ENCODE measurements at places on chromosomes 1 and 21.

- no peak for DNase-seq
Measured at GRCh38 chr1:110243574-110243973, 33.5 kb downstream of the KCNC4 start.

GRCh38 chr21:33386222-33386784 lies 16.9 kb upstream of the IFNGR2 start:
- no peak for DNase-seq

- DNase-seq = no peak
Measured at GRCh38 chr1:90926971-90927370, 94.9 kb downstream of the ZNF644 start.

GRCh38 chr1:158809862-158810261 lies 21.3 kb upstream of the MNDA start:
- DNase-seq = no peak

DNA sequence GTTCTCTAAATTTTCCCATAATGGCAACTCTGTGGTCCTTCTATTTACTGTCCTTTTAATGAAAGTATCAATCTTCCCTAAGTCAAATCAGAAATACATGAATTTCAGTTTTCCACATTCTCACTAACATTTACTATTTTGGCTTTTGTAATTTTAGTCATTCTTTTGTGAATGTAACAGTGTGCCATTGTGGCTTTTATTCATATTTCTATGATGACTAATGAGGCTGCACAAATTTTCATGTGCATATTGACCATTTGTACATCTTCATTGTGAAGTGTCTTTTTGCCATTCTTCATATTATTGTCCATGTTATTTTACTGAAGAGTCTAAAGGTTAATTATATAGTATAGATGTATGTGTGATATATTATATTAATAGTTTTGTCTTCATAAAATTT lies 431.0 kb upstream of the BRINP3 start:
- DNase-seq = no peak

DNA sequence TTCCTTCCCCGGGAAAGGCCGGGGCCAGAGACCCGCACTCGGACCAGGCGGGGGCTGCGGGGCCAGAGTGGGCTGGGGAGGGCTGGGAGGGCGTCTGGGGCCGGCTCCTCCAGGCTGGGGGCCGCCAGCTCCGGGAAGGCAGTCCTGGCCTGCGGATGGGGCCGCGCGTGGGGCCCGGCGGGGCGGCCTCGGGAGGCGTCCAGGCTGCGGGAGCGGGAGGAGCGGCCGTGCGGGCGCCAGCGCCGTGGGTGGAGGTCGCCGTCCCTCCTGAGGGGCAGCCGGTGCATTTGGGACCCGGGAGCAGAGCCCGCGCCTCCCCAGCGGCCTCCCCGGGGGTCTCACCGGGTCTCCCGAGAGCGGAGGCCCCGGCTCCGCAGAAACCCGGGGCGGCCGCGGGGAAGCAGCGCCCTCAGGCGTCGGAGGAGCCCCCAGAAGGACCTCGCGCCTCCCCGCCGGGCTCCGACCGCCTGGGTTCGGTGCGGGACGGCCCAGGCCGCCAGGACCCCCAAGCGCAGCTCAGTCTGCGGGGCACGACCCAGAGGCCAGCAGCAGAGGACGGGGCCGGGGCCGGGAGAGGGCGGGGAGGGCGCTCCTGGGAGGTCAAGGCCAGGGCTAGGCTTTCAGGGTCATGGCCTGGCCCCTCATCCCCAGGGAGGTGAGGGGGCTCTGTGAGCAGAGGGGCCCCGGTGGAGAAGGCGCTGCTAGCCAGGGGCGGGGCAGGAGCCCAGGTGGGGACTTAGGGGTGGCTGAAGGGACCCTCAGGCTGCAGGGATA lies 7.2 kb upstream of the SLX9 start:
- DNase-seq = no peak

- DNase-seq = no peak
Measured at GRCh38 chr1:99638853-99639252, 7.1 kb upstream of the PALMD start.

DNA sequence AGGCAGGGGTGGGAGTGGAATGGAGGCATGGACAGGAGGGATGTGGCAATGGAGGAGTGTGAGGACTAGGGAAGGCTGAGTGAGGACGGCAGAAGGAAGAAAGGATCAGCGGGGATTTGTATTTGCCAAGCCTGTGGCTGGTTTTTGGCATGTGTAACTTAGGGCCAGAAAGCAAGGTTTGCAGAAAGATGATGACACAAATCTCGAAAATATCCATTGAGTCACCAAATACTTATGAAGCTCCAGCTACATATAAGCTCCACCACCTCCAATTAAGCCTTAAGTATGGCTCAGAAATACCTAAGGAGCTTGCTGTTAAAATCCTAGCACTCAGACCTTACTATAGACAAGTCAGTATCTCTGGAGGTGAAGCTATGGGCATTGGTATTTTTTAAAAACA lies 90.1 kb downstream of the OMA1 start:
- no peak for DNase-seq

- DNase-seq = no peak
Measured at GRCh38 chr1:100452641-100453040, 85.3 kb upstream of the GPR88 start.

DNA sequence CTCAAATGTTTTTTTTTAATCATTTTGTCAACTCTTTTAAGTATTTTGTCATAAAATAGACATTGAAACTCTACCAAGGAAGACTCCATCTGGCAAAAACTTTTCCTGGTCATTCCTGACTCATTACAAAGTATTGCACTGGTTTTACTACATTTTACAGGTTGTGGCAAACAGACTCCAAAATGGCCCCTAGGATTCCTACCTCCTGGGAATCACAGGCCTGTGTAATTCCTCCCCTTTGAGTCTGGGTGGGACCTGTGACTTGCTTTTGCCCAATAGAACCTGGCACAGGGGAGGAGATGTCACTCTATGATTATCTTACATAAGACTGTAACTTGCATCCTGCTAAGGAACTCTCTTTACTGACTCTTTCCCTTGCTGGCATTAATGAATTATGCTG lies 123.6 kb upstream of the KCNJ6 start:
- DNase-seq = no peak

DNA sequence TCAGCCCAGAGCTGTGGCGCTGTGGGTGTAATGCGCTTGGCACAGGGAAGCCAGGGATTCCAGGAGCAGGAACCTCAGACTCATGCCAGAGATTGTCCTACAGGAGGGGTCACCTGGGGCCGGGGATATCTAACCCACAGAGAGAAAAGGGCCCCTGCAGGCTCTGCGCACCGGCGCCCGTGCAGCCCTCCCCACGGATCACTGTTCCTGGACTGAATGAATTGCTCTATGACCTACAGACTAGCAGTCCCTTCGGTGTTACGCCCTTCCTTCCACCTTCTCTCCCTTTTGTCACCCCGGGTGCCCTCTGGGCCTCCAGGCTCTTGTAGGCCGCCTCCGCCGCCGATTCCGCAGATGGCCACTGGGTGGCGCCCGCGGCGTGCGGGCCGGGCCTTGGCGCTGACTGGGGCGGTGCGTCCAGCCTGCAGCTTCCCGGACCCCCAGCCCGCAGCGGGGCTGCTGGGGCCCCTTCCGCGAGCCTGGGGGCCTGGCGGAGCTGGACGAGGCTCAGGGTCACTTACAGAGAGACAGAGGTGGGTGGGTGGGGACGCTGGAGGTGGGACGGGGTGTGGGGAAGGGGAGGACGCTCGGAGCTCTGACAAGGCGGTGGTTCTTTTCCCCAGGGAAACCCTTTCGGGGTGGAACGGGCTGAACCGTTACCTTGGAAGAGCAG lies 101.3 kb downstream of the IER5 start:
- DNase-seq = peak; percentile 84

DNA sequence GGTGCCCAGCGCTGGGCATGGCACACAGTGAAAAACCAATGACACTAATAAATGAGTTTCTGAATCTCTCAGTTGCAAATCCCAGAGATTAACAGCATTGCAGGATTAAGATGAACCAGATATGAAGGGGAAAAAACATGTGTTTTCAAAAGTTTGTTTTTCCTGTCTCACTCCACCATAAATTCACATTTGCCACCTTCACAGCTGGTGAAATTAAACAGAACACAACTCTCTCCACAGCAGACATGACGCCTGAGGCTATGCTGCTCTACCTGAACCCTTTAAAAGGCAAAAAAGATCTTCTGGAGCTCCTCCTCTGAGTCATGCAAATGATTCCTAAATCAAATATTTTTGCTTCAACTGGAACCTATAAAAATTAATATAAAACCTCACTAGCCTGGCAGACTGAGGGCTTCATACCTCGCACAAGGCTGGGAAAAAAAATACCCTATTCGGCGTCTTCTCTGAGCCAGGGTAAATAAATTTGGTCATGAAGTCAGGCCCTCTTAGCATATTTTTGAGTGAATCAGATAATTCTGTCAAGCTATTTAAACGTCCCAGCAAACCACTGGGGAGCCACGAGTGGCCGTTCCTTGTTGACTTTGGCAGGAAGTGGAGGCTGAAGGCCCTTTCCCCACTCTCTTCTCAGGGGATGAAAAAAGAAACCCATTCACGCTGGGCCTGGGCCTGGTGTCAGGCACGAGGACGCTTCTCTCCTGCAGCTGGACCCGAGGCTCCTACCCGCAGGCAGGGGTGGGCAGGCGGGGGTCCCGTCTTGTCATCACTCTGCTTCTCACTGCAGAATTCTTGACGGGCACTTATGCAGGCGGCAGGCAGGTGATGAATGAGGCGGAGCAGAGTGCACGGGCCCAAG lies 53.0 kb downstream of the DMRTB1 start:
- no peak for DNase-seq

- no peak for DNase-seq
Measured at GRCh38 chr21:28568692-28569091, 424.0 kb downstream of the LTN1 start.

DNA sequence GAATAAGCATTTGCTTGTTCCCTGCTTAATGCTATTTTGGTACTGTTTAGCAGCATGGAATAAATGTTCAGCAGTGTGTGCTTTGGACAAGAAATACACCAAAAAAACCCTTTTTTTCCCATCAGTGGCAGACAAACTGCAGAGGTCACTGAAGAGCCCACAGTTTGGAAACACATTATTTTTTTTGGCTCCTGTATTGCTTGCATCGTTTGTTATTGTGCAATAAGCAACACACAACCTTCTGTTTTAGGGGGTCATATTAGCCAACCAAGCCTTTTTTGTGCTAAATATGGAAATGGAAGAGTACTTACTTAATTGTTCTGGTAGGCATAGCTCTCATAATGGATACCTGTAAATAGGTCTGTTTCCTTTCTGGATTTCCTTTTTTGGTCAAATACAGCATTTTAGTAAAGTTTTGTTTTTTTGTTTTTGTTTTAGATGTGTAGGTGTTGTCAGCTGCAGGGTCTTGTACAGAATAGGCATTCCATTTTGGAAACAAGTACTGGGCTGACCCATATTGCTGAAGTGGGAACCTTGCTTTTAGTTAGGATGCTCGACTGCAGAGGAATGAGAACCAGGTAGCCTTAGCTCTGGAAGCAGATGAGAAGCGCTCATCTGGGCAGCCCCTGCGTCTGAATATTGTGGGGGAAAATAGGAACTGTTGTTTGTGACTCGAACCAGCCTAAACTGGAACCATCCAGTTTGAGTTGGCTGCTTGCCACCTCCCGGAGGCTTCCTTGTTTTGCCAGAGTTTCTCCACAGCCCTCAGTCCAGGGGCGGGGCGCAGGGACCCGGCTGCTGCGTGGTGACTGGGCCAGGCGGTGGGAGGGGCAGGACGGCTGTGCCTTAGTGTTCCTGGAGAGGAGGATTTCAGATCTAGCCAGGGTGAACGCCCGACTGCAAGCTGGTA lies 38.4 kb downstream of the SPEN start:
- DNase-seq = peak; percentile 98

DNA sequence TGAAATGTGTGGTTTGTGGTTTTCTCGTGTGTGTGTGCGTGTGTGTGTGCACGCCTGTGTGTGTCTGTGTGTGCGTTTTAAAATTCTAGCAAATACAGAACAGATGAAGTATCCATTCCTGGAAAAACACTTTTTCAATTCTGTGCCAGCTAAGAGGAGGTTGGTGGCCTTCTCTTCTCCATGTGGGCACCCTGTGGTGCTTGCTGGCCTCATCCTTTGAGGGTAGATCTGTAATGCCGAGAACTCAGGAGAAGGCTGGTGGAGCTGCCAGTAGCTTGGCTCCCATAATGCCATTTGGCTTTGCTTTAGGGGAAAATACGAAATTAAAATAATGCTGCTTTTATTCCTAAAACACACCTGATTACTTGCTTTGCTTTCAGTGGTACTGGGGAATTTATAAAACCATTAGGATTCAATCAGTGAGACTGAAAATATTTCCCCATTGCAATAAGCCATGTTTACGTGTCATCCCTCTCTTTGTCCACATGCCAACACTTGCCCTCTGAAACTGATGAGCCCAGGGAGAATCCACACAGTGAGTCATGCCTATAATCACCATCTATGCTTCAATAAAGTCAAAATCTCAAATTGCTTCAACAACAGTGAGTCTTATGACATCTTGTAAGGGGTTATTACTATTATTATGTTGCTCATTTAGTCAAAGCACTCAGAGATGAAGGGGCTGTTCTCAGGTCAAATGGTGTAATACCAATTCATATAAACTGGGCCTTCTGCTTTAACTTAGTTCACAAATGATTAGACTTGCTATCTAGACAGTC lies 39.2 kb downstream of the ABCA4 start:
- no peak for DNase-seq

GRCh38 chr21:30227633-30228404 lies 11.9 kb upstream of the CLDN8 start:
- no peak for DNase-seq

- no peak for DNase-seq
Measured at GRCh38 chr1:228445843-228446650, 29.4 kb upstream of the TRIM17 start.

- DNase-seq = no peak
Measured at GRCh38 chr1:14662116-14662515, 63.6 kb downstream of the KAZN start.

GRCh38 chr1:175043824-175044223 lies 20.6 kb upstream of the MRPS14 start:
- no peak for DNase-seq

- DNase-seq = no peak
Measured at GRCh38 chr1:231193710-231194340, 32.0 kb downstream of the TRIM67 start.

GRCh38 chr1:98197356-98197755 lies 276.5 kb upstream of the DPYD start:
- DNase-seq = no peak

GRCh38 chr1:16392740-16393569 lies 25.9 kb downstream of the SZRD1 start:
- DNase-seq = no peak

DNA sequence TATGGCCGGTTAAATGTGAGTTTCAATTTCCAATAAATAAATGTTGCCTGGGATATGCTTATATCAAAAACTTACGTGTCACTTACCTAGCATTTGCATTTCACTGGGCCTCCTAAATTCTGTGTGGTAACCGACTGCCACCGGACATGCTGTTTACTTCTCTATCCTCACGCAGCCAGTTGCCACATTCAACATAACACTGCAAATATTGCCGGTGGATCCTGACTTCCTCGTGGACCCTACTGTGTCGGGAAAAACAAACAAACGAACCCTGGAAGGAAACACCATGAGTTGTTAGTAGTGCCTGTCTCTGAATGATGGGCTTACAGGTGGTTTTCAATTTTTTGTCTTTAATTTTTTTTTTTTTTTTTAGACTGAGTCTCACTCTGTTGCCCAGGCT lies 54.1 kb downstream of the RIPK4 start:
- no peak for DNase-seq
